Renal cortical epithelial cell (primary cell): ENCODE measurements at places on chromosomes 12 and 14.

DNA sequence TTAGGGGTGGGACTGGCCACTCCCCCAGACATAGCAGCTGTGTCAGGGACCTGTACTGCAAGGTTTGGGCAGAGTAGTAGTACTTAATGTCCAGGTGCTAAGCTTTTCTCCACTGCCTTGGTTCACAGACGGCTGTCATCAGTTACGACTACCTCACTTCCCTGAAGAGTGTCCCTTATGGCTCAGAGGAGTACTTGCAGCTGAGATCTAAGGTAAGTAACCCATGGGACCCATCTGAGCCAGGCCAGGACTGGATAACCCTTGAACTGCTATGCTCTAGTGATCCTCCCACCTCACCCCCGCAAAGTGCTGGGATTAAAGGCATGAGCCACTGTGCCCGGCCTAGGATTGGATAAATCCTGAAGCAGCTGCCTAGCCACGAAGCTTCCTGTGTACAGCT is 22.4 kb downstream of the ADCK1 start:
- no peak for DNase-seq

DNA sequence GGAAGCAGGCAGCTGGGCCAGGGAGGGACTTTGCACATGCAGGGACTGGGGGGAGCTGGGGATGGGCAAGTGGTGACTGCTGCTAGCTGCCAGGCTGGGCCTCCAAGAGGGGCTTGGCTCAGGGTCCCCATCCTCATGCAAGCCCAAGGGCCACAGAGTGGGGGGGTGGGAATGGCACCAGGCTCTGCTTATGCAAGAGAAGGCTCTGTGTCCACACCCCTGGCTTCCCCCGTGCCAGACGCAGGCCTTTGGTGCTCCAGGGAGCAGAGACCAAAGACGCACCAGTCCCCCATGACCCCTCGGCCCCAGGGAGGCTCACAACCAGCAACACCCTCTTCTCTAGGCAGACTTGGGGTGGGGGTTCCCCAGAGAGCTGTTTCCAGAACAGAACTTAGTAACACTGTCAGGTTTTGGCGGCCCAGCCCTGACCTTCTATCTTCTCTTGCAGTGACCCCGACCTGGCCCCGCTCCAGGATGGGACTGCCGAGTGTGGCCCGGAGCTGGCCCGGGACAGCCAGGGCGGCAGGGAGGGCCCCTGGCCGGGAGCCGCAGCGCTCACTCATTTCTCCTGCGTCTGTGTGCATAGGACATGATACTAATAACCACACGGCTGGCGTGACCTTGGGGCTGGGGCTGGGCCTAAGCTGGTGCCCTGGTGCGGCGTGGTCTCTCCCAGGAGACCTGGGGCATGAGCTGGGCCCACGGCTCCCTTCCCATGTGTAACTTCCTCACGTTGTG is 14.3 kb downstream of the XRCC3 start:
- no peak for DNase-seq

DNA sequence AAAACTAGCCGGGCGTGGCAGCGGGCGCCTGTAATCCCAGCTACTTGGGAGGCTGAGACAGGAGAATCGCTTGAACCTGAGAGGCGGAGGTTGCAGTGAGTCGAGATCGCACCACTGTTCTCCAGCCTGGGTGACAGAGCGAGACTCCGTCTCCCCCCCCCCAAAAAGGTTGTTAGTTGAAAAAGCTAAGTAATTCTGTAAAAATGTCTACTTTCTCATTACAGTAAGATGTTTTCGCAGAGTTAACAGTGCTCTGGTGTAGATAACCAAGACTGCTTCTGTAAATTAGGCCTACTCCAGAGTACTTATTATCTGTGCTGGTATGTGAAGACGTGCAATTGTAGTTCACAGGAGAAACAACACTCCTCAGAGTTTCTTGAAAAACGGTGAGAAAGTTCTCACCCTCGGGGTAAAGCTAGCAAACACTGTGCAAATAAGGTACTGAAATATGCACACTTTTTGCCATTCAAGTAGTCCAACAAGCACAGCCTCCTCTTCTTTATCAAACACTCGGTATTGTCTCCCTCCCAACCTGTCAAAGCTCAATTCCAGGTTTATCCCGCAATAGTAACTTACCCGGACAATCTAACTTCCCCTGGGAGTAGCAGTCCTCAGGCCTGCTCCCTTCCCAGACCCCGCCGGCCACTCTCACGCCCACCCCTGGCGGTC is 974 bp downstream of the BTBD7 start:
- DNase-seq: no peak

- no peak for DNase-seq
These were observed 10.4 kb downstream of the MAP4K5 start for GRCh38 chr14:50521912-50522341.

- no peak for DNase-seq
These were observed 46.4 kb upstream of the NRXN3 start for GRCh38 chr14:78123650-78124253.

GRCh38 chr14:53249059-53249458 is 95.9 kb upstream of the DDHD1 start:
- DNase-seq: peak; percentile 36

GRCh38 chr12:100473716-100474150 is at the start of gene NR1H4:
Gene NR1H4 (plus strand): TSS chr12:100473866. CDS start chr12:100493324, 19,458 bp downstream.
- DNase-seq: peak; percentile 96

DNA sequence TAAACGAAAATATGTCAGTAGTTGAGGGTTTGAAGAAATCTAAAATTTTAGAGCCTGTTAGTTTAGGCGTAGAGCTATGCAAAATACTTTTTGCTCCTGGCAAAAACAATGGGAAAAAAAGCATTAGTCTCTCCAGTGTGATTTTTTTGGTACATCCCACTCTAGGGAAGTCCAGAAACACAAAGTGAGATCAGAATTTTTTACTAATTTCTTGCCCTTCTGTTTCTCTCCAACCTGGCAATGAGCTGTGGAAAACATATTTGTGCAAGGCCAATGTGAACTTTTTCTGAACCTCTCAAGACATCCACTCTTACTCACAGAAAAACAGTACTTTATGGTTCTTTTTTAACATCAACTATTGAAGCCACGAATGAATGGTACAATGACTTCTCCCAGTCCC is 56.9 kb upstream of the DCN start:
- DNase-seq: no peak
